Stimulated activated CD8-positive, alpha-beta memory T cell treated with anti-CD3 and anti-CD28 coated beads, Interleukin-7, amount 100 ng/mL, for 1 hour (primary cell): ENCODE measurements at places on chromosomes 16 and 17.

DNA sequence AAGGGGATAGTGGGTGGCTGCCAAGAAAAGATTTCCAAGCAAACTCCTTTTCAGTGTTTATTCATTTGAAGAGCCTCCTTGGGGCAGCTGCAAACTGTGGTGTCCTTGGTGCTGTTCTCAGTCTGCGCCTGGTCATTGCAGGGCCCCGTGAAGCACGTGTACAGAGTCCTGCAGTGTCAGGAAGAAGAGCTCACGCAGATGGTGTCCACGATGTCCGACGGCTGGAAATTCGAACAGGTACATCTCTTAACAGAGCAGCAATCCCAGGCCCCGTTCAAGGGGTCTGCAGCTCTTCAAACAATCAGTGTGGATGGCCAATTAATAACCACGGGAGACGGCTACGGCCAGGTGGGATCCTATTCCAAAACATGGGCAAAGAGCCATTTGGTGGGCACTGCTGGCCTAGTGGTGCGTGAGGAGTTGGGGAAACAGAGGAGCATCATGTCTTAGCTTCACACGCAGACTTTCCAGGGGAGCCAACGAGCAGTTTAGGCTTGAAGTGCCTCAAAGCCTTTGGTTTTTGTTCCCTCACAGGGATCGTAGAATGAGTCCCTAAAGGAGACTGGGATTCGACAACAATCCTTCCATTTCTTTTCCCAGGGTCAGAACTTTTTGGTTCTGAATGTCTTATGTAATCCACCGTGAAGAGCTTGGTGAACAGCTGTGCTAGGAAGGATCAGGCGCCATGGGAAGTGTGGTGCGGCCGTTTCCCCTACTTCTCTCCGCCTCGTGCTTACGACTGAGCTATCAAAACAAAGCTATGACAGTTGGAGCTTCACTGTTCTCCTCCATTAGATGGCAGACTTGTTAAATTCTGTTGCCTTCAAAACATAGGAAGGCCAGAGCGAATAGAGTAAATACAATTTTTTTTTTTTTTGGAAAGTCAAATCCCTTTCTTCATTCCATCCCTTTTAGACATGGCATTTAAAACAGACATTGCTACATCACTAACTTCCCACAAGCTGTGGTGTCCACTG lies 12.6 kb downstream of the KCTD2 start:
- DNase-seq: no peak

- no peak for DNase-seq
These were observed 78.1 kb downstream of the LMF1 start for GRCh38 chr16:892536-893255.

DNA sequence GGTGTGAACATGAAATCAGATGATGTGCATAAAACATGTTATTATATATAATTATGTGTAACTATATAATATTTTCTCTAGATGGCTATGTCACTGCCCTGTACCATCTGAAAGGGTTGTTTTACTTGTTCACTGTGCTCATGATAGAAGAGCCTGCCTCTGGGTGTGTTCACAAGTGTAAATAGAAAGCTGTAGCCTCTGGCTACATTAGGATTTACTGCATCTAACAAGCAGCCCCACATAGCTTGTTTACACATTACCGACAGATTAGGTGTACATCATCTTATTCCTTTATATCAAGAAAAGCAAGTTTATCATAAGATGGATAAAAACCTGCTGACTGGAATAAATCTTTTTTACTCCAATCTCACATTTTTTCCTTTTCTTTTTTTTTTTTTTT lies 46.1 kb downstream of the CHD9 start:
- no peak for DNase-seq

GRCh38 chr17:21127509-21128077 lies 829 bp downstream of the DHRS7B start:
- DNase-seq: no peak

DNA sequence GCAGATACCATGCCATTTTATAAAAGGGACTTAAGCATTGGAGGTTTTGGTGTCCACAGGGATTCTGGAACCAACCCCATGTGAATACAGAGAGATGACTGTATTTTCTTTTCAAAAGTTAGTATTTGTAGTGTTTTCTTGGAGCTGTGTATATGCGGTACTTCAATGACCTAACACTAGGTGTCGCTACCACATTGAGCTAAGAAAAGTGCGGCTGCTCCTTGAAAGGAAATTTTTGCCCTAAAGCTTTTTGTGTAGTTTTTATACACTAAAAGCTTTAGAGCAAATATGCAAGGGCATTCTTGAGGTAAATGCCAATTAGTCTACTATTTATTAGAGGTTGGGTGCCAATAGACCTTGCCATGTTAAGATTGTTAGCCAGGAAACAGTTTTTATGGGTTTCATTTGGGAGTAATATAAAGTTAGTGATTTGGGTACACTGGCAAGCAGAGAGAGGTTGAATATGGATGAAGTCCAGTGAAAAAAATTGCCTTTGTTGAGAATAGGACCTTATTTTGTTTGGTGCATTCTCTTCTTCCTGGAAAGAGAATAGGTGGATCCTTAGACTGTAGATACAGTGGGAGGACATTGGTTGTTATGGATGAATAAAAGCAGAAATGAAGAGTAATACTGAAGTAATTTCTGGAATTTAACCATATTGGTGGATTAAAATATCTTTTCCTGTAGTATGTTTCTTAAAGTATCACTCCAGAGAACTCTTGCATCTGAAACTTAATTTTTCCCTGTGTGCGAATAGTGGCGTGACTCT lies 43.3 kb downstream of the BCAS3 start:
- DNase-seq: no peak

GRCh38 chr17:70699408-70699807 lies 530.1 kb downstream of the KCNJ2 start:
- DNase-seq: no peak

DNA sequence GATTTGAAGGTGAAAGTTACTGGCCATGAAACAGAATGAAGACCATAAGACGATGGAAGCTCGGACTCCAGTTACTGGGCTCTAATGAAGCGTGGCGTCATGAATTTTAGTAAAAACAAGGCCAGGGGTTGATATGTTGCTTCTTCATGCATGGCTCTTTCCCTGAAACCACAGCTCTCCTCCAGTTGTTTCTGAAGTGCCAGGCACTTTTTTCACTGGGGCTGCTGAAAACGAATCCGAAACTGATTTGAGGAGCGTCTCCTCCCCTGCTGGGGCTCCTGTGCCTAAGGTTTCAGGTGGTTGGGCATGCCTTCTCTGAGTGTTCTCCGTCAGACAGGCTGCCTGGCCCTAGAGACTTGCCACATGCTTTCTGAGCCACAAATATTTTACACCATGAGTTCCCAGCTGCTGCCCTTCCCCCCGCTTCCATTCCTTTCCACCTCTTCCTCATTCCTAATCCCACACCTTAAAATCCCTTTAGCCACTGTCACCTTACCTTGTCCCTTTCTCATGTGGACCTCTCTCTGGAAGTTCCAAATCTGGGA lies 3.7 kb upstream of the MYL4 start:
- no peak for DNase-seq

DNA sequence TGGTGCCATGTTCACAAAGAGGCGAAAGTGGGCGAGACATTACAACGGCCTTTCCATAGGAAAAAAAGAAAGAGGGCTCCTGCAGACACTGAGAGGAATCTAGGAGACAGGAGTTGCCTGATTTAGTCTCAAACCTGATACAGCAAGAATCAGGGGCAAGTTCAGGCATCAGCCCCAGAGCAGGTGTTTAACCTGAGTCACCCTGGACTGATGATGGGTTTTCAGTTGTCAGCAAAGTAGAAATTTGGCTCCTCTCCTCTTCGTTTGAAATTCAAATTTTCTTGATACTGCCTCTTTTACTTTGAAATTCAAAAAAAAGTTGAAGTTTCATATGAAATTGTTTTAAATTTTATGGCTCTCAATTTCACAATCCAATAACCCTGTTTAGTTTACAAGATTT lies 189.5 kb downstream of the ABCC12 start:
- no peak for DNase-seq

GRCh38 chr17:78555746-78556401 lies 21.3 kb downstream of the DNAH17 start:
- DNase-seq: no peak

GRCh38 chr16:80687606-80688005 lies 116.8 kb downstream of the CDYL2 start:
- no peak for DNase-seq

GRCh38 chr16:10112021-10112420 lies 70.2 kb downstream of the GRIN2A start:
- no peak for DNase-seq

DNA sequence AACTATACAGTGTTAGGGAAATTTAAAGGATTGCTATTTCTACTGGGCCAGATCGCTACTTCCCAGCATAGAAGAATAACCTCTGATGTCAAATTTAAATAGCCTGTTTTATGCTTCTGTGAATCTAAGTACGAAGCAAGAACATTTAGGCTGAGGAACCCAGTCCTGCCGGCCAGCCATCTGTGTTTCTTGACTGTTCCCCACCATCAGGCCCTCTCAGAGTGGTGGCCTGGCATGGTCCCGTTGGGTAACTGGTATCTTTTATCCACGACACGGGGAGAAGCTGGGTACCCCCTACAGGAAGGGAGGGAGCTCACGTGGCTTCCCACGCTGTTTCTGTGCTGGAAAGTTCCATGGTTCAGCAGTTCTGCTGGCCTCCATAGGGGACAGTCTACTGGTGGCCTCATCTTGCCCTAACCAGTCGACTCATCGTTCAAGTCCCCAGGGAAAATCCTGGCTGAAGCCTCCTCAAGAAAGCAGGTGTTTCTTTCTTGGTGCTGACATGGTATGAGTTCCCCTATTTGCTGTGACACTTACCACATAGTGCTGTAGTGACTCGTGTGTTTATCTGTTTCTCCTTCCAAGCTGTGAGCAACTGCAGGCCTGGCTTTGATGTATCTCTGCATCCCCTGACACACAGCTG lies 201.7 kb upstream of the NLRP1 start:
- DNase-seq: no peak

- DNase-seq: no peak
These were observed 577.8 kb downstream of the WWOX start for GRCh38 chr16:78677181-78677731.

DNA sequence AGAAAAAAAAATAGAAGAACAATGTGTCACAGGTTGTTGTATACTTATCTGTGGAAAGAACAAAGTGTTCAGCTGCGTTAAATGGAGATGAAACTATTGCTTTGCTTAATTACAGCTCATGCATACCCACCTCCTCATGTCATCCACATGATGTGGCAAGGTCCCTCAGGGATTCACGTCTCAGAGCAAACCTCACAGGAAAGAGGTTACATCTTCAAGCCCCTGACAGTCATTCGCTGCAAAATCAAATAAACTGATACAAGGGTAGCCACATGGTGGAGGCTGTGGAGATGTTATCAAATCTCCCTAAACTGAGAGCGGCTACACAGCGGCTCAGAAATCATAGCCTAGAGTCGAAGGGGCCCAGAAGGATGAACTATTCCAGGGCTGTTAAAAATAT lies 21.1 kb downstream of the GINS3 start:
- no peak for DNase-seq

- no peak for DNase-seq
These were observed 58.8 kb downstream of the CEP95 start for GRCh38 chr17:64565563-64565962.

DNA sequence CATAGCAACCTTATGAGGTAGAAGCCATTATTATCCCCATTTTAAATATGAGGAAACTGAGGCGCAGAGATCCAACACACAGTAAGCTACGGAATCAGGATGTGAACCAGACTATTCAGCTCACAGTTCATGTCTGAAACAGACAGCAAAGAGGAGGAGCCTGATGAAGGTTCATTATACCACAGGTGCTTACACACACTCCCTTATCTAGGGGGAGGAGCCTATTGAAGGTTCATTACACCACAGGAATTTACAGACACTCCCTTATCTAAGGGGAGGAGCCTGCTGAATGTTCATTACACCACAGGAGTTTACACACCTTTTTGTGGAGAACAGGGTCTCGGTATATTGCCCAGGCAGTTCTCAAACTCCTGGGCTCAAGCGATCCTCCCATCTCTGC lies 21.9 kb downstream of the C16orf95 start:
- DNase-seq: no peak

DNA sequence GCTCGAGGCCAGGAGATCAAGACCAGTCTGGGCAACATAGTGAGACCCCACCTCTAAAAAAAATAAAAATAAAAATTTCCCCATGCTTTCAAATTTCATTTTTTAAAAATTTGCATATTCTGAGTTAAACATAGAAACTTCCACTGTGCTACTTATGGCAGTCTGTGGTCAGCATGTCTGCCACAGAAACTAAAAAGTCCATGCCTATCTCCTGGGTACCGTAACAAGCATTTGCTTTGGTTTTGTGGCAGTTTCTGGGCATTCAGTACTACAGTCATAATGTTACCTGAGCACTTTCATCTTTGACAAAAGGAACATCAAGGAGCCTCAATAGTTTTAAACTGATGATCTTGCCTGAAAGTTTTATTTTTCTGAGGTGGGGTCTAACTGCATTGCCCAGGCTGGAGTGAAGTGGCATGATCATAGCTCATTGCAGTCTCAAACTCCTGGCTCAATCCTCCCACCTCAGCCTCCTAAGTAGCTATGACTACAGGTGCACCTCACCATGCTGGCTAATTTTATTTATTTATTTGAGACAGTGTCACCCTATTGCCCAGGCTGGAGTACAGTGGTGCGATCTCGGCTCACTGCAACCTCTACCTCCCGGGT lies 13.2 kb upstream of the ITGA2B start:
- DNase-seq: no peak

DNA sequence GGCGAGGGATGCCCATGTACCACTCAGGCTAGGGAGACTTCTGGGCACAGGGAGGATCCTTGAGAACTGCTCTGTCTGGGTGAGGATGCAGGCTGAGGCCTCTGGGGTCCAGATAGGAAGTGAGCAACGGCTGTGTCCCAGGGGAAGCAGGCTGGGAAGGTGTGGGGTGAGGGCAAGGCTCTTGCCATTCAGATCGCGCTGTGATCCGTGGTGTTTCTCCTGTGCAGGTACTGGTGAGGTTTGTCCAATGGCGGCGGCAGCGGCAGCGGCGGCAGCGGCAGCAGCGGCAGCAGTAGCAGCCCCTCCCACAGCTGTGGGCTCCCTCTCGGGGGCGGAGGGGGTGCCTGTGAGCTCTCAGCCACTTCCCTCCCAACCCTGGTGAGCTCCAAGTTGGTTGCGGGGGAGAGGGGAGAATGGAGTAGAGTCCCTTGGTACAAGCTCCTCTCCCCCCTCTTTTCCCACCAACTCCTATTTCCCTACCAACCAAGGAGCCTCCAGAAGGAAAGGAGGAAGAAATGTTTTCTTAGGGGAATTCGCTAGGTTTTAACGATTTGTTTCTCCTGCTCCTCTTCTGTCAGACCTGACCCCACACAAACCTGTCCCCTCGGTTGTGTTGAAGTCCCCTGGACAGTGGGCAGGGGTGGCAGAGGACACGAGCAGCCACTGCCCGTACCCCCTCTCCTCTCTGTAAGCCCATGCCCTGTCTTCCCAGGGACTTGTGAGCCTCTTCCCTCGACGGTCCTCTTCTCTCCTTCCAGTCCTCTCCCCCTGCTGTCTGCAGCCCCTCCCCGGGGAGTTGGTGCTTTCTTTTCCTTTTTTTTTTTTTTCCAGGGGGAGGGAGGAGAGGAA lies 1.9 kb upstream of the PRRT2 start:
- DNase-seq: no peak

DNA sequence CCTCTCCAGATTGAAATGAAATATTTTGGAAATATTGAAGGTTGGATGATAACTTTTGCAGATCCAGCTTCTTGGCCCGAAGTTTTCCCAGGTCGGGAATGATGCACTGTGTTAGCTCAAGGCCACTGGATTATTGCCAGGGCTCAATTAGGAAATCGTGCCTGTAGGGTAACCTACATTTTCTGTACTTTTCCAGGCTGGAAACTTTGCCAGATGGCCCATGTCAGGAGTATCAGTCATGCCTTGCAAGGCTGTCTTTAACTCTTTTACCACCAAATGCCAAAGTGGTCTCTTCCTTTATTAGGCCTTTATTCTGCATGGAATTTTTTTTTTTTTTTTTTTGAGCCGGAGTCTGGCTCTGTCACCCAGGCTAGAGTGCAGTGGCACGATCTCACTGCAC lies 8.9 kb upstream of the SEC14L1 start:
- DNase-seq: no peak
